ENCODE measurements at places on chromosomes 12 and 14.

GRCh38 chr12:106234449-106234848 lies 13.4 kb downstream of the CKAP4 start:
- no peak for DNase-seq

GRCh38 chr12:113154351-113154973 lies 4.9 kb downstream of the CFAP73 start:
- no peak for DNase-seq

DNA sequence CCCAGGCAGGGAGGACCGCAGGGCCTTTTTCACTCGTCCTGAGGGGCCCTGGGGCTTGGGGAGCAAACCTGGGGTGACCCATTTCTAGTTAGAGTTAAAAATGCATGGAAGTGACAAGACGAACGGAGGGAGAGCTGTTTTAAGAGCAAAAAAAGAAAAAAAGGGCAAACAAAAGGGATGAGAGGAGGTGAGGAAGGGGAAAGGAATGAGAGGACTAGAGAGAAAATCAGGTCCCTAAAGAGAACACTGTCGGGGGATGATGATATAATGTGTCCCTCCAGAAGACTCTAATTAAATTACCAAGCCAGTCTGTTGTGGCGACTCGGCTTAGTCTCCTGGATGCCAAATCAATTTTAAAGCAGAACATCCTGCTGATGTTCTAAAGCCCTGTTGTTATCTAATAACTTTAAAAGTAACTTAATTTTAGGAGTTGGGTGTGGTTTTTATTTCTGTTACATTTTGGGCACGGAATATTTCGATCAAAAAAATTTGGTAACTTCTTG lies 1.1 kb downstream of the ANO6 start:
- DNase-seq = no peak

- no peak for DNase-seq
These were observed 473.1 kb downstream of the PDZRN4 start for GRCh38 chr12:41661141-41661765.

GRCh38 chr12:121196902-121197301 lies 13.0 kb upstream of the P2RX4 start:
- DNase-seq = no peak

GRCh38 chr12:98053202-98053601 lies 462.2 kb upstream of the TMPO start:
- DNase-seq = no peak

DNA sequence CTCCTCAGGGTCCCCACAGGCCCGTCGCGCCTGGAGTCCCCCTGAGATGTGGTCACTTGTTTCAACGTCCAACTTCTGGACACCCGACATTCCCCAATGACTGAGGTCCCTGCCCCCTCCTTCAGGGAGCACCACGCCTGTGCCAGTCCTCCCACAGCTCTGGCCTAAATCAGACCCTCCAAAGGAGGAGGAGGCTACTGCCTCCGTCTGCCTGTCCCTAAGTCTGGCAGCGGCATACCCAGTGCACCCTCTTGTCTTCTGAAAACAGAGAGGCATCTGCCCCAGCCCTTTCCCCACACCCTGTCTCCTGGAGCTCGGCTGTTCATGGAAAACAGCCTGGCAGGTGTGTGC lies 46.2 kb downstream of the TESC start:
- DNase-seq = no peak

- no peak for DNase-seq
These were observed 117.6 kb upstream of the PDE3A start for GRCh38 chr12:20250761-20251160.

GRCh38 chr12:113932381-113933196 lies 33.5 kb downstream of the RBM19 start:
- DNase-seq = no peak

DNA sequence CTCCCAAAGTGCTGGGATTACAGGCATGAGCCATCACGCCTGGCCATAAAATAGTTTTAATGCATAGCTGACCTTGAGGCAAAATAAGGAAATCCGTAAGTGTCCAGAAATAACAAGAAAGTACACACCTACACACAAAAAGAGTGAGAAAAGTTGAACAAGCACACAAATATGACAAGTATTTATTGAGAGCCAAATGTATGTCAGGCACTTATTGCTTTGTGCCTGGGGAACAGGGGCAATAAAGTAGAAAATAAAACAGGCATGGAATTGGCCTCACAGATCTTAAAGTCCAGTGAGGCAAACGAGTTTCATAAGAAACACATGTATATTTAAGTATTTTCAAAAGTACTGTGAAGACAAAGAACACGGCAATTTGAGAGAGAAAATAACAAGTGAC lies 103.7 kb downstream of the ERGIC2 start:
- DNase-seq = no peak

All from coronary artery (tissue), 2 donors.